ENCODE measurements at places on chromosomes 12 and 14.

- no peak for DNase-seq
These were observed 241.0 kb upstream of the TBX3 start for GRCh38 chr12:114924946-114925475.

DNA sequence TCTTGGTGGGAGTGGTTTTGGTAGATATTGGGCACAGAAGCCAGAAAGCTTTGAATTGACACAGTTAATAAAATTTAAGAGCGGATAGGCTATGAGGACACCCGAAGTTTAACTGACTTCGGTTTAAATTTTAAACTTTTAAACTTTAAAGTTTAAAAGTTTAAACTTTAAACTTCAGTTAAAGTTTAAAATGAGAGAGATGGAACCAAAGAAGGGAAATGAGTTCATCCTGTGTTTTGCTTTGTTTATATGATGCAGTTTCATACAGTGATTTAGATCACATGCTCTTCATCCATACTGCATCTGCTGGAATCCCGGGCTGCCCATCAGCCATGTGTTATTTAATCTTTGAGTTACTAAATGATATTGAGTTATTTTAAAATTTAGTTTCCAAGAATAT, 27.2 kb upstream of the LRRK2 start:
- DNase-seq = no peak

DNA sequence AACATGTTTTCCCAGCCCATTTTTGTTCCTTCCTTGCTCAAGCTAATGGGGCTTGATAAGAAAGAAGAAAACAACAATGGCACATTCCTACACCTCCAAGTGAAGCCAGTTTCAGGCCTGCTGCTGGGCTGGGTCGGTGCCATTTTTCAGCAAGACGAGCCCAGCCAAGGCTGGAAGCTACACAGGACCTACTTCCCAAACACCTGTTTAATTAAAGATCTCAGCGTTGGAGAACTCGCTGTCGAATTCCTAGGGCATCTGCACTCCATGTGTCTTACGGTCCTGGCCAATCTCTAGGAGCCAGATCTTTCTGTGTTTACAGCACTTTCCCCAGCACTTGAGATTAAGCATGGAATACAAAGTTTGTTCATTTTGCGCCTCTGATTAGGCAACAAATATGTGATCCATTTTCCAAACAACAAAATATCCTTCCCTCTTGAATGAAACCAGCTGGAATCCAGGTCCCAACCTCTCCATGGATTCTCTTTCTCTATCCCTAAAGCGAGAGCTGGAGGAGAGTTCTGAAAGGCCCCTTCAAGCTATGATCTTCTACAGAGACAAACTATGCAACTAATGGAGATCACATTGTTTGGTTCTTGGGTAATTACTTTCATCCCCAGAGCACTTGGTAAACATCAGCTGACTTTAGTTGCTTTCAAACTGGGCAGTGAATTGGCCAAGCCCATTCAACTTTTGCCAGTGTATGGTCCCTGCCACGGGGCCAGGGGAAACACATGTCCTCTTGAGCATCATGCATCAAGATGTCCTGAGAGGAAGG, 34.3 kb upstream of the TC2N start:
- no peak for DNase-seq

- DNase-seq = no peak
These were observed 39.3 kb upstream of the HSPB8 start for GRCh38 chr12:119139448-119139847.

- DNase-seq = no peak
These were observed 78.3 kb downstream of the AEBP2 start for GRCh38 chr12:19517583-19517982.

- DNase-seq = no peak
These were observed 524.2 kb downstream of the TMTC2 start for GRCh38 chr12:83210933-83211332.

DNA sequence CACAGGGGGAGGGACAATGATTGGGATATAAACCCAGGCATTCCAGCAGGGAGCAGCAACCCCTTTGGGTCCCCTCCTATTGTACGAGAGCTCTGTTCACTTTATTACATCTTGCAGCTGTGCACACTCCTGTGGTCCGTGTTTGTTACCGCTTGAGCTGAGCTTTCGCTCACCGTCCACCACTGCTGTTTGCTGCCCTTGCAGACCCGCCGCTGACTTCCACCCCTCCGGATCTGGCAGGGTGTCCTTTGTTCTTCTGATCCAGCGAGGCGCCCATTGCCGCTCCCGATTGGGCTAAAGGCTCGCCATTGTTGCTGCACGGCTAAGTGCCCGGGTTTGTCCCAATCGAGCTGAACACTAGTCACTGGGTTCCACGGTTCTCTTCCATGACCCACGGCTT, 64.1 kb downstream of the E2F7 start:
- no peak for DNase-seq

- no peak for DNase-seq
These were observed 501.4 kb upstream of the RGS6 start for GRCh38 chr14:71430678-71431376.

DNA sequence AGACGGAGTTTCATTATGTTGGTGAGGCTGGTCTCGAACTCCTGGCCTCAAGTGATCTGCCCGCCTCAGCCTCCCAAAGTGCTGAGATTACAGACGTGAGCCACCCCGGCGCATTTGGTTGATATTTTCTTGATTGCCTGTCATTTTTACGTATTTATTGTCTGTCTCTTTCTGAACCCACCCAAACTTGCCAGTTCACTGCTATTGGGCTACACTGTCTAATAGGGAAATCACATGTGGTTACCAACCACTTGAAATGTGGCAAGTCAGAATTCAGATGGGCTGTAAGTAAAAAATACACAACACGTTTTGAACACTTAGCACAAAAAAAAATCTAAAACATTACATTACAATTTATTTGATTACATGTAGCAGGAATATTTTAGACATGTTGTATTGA, 2.1 kb downstream of the WSB2 start:
- DNase-seq = no peak

- DNase-seq = no peak
These were observed 54.4 kb downstream of the SRGAP1 start for GRCh38 chr12:63898764-63899337.

DNA sequence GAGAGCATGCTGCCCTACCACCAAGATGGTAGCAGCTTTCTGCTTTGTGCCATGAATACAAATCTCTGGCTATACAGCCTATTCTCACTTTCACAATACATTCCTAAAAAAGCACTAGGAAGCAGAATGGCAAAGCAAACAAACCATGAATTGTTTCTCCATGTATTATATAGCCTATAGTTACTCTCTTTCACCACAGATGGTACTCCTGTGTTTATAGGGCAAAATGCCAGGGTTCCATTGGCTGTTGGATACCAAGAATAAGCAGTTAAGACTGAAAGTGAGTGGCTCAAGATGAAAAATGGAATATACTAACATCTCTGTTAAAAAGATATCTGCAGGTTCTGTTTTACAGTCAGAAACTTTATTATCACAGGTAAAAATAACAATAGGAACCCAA, 11.1 kb downstream of the ARF3 start:
- DNase-seq = no peak

DNA sequence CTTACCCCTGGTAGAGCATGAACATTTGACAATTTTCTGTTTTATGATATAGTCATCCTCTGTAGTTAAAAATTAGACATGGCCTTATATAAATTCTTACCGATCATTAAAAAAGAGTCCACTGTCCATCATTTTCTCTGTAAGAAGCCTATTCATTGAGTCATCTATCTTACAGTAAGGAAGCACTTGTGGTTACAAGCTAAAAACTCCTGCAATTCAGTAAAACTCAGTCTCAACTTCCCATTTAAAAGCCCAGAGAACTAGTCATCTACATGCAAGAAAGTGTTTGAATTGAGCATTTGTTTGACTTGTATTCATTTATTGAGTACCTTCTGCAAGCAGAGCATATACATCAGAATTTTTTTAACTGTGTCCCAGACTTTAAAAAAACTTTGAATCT, 63.3 kb downstream of the GTF2A1 start:
- DNase-seq = no peak

DNA sequence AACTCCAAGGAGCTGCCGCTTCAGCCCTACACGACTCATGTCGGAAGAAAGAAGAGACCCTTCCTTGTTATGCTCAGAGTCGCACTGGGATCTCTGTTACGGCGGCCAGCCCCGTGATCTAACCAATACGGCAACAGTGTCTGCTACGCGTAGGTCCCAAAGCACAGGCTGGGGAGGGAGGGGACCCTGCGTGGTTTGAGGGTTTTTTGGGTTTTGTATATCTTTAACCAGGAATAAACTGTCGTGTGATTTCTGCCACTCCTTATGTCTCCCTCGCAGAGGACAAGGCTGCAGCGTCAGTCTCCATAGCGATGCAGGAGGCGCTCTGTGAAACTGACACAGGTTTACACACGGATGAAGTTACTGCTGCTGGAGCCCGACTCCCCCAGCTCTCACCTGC, 60.0 kb upstream of the DIO3 start:
- no peak for DNase-seq

GRCh38 chr12:56165369-56165768, 7.2 kb downstream of the MYL6 start:
- no peak for DNase-seq

GRCh38 chr12:93825931-93826555, 148.9 kb downstream of the CRADD start:
- DNase-seq = no peak

GRCh38 chr12:127162902-127163301, 1104.1 kb upstream of the TMEM132C start:
- DNase-seq = no peak

GRCh38 chr14:54686219-54686870, 119.4 kb downstream of the SAMD4A start:
- DNase-seq = no peak

DNA sequence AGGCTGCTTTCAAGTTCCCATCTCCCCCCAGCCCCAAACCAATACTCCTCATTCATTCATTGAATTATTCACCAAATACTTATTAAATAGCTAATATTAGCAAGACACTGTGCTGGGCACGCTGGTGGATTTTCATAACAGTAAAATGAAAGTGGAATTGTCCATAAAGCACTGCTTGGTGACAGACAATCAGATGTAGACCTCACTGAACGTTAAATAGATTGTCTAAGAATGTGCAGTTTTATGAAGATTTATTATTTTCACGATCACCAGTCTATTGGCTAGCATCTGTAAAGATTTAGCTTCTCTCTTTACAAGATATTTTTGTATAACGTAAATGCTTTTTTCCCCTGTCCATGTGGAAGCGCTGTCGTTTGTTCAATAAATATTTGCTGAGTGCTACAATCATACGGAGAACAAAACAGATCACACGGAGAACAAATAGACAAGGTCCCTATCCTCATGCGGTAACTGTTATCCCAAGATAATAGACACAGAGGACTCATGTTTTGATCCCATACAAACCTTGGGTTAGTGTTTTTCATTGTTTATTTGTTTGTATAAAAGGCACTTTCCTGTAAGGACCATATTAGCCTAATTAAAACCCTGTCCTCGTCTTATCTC, 397.6 kb downstream of the BCAT1 start:
- DNase-seq = no peak

DNA sequence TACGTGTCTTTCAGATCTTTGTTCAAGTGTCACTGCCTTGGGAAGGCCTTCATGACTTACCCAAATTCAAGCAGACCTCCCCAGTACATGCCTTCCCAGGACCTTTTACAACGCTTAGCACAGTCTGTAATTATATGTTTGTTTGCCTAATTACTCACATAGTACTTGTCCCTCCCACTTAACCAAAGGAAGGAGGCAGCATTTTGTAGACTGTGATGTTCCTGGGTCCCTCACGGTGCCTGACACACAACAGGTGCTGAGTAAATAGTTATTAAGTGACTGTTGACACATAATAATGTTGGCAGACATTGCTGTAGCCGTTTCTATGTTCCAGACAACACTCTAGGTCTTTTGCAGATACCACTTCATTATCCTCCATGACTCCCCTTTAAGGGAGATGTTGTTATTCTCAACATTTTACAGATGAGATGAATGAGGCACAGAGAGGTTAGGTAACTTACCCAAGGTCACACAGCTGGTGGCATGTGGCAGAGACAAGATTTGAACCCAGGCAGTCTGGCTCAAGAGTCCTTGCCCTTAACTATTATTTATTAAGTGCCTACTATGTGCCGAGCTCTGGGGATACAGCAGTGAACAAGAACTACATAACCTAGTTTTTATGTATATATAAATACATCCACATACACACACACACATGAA, 130.7 kb downstream of the PHETA1 start:
- DNase-seq = no peak

DNA sequence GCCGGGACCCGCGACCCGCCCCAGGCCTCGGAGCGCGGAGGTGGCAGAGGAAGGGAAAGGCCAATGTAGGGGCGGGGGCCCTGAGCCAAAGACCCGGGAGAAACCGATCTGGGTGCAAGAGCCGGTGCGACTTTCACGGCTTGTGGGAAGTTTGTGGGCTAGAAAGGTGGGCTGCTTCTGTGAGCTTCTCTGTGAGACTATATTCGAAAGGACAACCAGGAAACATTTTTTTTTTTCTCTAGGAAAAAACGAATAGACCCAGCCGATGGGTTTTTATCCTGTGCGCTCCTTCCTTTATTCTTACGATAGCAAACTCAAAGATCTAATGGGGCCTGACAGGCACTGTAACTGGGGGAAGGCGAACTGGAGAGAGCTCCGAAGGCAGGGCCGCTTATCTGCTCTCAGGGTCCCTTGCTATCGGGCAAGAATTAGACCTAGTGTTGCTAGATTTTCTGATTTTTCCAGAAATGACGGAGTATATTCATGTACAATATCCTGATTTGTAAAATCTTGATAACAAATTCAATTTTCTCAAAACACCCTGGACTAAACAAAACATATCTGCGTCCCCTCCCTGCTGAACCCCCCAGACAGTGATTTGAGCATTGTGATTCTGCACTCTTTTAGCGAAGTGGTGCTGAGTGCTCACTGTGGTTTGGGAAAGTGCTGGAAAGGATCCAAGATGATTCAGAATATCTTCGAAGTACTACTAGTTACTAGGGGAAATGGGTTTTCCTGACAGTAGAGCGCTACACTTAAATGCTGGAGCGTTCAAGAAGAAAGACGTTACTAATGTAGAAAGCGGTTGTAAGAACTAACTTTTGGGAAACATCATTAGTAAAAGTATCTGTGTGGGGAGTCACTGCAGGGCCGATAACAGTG, 563 bp upstream of the STXBP6 start:
- DNase-seq = no peak

DNA sequence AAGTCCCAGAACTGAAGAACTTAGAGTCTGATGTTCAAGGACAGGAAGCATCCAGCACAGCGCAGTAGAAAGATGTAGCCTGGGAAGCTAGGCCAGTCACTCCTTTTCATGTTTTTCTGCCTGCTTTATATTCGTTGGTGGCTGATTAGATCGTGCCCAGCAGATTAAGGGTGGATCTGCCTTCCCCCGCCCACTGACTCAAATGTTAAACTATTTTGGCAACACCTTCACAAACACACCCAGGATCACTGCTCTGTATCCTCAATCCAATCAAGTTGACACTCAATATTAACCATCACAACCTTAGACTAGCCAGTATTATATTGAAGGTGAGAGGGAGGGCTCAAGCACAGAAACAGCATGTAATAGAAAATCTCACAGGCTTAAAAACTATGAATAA, 222.9 kb downstream of the C12orf50 start:
- DNase-seq = no peak

GRCh38 chr14:104436741-104437701, 142.5 kb upstream of the C14orf180 start:
- DNase-seq = no peak
